ENCODE measurements at places on chromosomes 6 and 20. TPM values are rescaled to one million over a fixed set of nuclear protein-coding genes. Genes with fewer than 3 reads are reported as not detected.

CRISP3 gene
- 0.24 TPM for polyA plus RNA-seq

TMEM151B gene
- 0.57 TPM for polyA plus RNA-seq

LTA gene
- 0.22 TPM for polyA plus RNA-seq

METTL24 gene
- 12.8 TPM for polyA plus RNA-seq

NKAPL gene
- polyA plus RNA-seq: 2.1 TPM

SLC22A2 gene
- polyA plus RNA-seq: 14.7 TPM

HTR1E gene
- polyA plus RNA-seq: 0.69 TPM

TXNDC5 gene
- polyA plus RNA-seq: 99.6 TPM

PTPN1 gene
- polyA plus RNA-seq: 32.0 TPM

Measured in right renal pelvis (tissue), 4 donors.